Heart right ventricle (tissue), 16 donors: ENCODE measurements at places on chromosomes 6 and 20. TPM values are rescaled to one million over a fixed set of nuclear protein-coding genes. Genes with fewer than 3 reads are reported as not detected.

- DNase-seq = no peak
- no peak overlapping the region for H3K27ac ChIP-seq
- no peaks in the 10 kb centered on the region for H3K27me3 ChIP-seq
- no peaks in the 10 kb centered on the region for H3K4me1 ChIP-seq
Observed at GRCh38 chr20:19621072-19621471, 137.0 kb upstream of the RIN2 start.

GRCh38 chr20:15342991-15343523 lies 1005.6 kb upstream of the FLRT3 start:
- H3K27ac ChIP-seq = no peak overlapping the region
- no peak for DNase-seq
- no peak overlapping the region for H3K4me3 ChIP-seq
- H3K4me1 ChIP-seq = no peaks in the 10 kb centered on the region

DNA sequence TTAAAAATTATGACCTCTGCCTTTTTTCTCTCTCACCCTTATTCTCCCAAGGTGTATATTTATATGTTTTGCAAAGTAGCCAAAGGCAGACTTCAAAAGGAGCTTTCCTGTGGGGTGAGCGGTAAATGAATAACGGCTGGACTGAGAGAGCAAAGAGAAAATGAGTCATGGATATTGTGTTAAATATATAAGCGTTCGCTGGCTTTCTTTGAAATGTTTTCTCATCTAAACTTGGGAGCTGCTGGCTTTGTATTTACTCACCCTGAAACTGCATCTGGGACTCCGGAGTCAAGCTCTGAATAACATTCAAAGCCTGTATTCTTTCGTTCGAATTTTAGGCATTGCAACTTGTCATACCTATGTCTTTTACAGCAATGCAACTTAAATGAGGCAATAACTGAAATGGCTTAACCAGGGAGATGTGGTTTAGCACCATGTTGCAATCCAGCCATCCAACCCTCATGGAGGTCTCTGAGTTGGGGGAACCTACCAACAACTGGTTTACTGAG lies 32.0 kb downstream of the ATXN1 start:
- no peaks in the 10 kb centered on the region for H3K27me3 ChIP-seq
- H3K27ac ChIP-seq = peak overlapping the region; percentile 80
- peaks cover 43% of the 10 kb centered on the region for H3K4me1 ChIP-seq
- no peaks in the 10 kb centered on the region for H3K36me3 ChIP-seq
- no peak for DNase-seq

The TXLNB gene
- 137 TPM for total RNA-seq

The MYMX gene
- not detected for total RNA-seq

The DACT2 gene
- total RNA-seq = 0.65 TPM
